ENCODE measurements at places on chromosomes 6 and 20. TPM values are rescaled to one million over a fixed set of nuclear protein-coding genes. Genes with fewer than 3 reads are reported as not detected.

The SEMG2 gene
- not detected for polyA plus RNA-seq

- DNase-seq: no peak
These were observed 119.0 kb upstream of the LRFN2 start for GRCh38 chr6:40706178-40706577.

The ZC2HC1B gene
- not detected for polyA plus RNA-seq

DNA sequence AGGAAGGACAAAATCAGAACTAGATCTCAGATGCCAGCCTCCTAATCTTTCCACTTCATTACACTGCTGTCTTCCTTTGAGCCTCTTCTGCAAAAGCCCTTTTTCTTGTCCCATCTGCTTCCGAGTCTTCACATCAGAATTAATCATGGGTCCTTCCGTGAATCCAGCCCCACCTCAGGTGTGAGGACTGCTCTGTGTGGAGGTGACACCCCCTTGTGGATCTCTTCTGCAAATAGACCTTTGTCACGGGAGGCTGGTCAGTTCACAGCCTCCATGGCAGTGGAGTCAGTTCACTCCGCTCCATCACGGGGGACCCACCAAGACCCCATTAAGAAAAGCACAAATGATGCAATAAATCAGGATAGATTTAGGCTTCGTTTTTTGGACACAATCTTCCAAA is 171.1 kb downstream of the ADAT2 start:
- DNase-seq: no peak

DNA sequence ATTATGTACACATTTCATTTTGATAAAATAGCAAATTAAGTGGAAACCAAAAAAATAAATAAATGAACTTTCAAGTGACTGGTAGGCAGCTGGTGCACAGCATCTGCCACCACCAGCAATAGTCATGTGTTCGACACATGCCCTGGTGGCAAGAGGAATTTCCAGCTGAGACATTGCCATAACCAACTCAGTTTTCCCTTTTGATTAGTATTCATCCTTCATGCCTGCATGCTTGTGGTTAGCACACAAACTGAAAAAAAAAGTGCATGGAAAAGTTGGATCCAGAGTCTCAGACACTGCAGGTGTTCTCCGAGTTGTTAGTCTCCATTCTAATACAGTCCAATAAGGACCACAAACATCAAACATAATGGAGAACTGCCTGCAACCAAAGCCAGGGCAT is 156.0 kb upstream of the SOX4 start:
- no peak for DNase-seq

The RAD21L1 gene
- polyA plus RNA-seq: not detected

The CTSZ gene
- 85.1 TPM for polyA plus RNA-seq

The SAMD10 gene
- polyA plus RNA-seq: 10.4 TPM

DNA sequence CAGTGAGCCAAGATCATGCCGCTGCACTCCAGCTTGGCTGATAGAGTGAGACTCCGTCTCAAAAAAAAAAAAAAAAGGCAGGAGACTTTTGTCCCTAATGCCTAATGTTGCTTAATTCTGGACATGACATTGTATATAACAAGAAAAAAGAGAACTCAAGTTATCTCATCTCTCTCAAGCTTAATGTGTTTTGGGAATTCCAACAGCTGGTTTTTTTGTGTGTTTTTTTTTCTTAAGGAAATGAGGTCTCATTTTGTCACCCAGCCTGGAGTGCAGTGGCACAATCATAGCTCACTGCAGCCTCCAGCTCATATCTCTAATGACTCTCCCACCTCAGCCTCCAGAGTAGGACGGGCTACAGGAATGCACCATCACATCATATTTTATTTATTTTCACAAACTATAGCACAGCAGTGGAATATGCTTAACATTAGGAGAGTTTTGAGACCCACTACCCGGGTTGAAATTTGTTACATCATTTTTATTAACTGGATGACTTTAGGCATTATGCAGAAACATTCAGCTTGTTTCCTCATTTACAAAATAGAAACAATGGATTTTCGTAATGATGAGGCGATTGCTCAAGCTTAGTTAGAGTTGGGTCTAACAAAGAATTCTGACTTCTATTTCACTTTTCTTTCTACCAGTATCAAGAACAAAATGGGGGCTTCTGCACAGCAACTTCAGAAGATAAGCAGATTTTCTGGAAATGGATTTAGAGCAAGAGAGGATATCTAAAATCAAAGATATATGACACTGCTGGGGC is 104.1 kb upstream of the BTN3A2 start:
- DNase-seq: no peak

DNA sequence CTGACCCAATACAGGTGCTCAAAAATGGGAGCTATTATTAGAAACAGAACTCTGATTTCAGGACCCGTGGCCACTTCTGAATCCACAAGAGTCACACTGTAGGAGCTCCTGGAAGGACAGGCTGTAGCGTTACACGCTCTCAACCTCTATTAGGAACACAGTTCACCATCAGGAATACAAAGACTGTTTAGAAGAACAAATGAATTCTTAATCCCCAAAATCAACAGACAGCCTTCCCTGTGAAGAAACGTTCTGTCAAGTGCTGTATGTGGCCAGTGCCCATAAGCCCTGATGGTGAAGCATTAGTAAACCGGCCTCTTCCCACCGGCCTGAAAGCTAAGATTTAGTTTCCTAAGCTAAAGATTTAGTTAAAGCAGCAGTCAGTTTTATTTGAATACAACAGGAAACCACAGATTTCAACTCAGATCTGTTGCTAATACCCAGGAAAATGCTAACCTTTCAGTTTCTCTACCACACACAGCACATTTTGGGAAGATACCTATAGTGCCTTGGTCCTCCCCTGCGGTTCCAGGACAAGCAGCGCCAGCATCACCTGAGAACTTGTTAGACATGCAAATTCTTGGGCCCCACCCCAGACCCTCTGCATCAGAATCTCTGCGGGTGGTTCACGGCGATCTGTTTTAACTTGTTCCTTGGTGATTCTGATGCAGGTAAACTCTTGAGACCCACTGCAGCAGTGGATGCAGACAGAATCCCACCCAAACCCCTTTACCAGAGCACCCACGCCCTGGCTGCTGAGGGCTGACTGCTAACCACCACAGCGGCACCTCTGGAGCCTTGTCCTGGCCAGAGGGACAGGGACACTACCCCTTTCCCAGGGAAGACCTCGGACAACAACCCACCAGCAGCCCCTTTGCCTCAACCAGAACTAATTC is 33.4 kb downstream of the MTRES1 start:
- no peak for DNase-seq

DNA sequence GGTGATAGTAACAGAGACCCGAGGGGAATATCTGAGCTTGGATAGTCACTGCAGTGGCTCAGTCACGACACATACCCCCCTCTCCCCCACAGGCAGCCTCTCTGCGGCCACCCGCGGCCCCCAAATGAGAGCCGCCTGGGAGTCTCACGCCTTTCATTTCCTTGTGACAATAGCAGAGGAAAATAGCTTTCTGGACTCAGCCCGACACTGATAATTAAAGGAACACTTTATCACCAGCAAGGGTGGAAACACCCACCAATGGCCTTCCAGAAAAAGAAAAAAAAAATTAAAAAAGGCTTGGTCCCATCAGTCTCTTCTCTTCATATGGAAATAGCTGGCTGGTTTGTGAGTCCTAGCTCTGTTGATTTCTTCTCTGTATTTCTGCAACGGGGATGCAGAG is 35.1 kb upstream of the KCNG1 start:
- no peak for DNase-seq

DNA sequence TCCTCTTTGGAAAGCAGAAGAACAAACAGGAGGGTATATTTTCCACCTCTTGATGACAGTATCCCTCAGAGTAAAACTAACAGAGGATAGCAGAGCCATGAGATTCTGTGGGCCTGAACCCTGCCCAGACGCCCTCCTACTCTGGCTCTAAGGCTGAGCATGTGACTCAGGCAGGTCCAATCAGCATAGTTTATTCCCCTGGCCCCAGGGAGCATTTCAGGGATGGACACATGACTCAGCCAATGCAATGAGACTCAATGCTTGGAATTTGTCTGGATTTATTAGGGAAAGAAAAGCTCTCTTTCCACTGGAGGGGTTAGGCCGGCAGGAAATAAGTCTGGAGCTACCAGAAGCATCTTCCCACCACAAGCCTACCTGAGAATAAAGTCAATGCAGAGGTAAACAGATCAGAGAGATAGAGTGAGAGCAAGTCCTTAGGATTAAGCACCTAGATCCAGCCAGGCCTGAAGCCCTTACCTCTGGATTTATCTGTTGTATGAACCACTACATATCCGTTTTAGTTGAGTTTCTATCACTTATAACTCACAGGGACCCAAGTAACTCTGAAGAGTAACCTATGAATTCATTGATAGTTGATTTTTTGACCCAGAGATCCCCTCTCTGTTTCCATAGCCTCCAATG is 68.2 kb upstream of the EYA2 start:
- no peak for DNase-seq

DNA sequence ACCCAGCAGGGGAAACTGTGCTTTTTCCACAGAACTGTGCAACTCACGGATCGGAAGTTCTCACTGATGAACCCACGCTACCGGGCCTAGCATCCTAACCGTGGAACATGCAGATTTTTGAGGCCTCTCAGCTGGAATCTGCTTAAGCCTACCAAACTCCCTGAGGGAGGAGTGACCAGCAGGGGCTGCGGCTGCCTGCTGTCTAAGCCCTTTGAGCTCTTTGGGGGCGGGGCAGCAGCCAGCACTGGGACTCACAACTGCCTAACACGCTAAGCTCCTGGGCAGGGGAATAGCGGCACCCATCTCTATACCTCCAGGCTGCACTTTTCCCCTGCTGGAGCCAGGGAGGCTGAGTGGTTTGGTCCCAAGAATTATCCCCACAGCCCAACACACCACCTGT is 20.4 kb upstream of the METTL24 start:
- DNase-seq: no peak

GRCh38 chr6:83517500-83517899 is 5.2 kb downstream of the PRSS35 start:
- DNase-seq: no peak

DNA sequence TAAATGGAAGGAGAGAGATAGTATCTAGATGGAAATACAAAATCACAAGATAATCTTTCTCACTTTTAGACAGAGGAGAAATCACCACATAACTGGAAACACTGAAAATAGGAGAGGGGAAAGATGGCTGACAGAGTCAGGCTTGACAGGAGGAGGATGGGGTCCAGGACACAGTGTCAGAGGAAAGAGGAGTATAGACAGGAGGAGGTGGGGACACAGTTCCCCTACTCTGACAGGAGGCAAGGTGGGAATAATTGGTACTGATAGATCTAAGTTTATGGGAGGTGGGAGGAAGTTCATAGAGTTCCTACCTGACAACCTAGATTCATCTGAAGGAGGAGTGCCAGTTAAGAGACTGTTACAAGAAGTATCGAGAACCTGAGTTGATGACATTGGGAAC is 9.1 kb downstream of the GPR6 start:
- no peak for DNase-seq

- no peak for DNase-seq
These were observed 20.2 kb upstream of the MDGA1 start for GRCh38 chr6:37717836-37718251.

- no peak for DNase-seq
These were observed 474.1 kb downstream of the CD109 start for GRCh38 chr6:74170118-74170517.

The CLPSL2 gene
- not detected for polyA plus RNA-seq

GRCh38 chr6:358432-358831 is 33.1 kb upstream of the IRF4 start:
- no peak for DNase-seq

The TULP4 gene
- polyA plus RNA-seq: 15.5 TPM

The ARMH2 gene
- not detected for polyA plus RNA-seq

GRCh38 chr20:64045346-64046011 is 4.0 kb downstream of the SOX18 start:
- DNase-seq: no peak

DNA sequence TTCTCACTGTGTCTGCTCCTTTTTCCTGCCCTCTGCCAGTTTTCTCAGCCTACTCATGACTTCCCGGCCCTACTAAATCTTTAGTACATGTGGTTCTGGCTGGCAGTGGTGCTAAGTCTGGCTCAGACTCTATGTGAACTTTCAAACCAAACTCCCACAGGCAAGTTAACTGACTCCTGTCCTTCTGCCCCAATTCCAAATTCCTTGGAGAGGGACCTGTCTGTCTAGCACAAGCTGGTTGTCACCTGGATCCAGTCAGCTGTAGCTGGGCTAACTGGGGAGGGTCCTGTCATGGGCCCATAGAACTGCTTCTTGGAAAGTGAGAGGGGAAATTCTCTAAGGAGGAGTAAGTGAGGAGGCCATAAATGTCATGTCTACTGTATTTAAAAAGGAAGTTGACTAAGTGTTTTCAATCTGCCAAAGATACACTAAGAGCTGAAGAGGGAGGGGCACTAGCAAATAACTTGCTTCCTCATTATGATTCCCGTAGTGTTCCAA is 240.1 kb downstream of the KCNQ5 start:
- no peak for DNase-seq

DNA sequence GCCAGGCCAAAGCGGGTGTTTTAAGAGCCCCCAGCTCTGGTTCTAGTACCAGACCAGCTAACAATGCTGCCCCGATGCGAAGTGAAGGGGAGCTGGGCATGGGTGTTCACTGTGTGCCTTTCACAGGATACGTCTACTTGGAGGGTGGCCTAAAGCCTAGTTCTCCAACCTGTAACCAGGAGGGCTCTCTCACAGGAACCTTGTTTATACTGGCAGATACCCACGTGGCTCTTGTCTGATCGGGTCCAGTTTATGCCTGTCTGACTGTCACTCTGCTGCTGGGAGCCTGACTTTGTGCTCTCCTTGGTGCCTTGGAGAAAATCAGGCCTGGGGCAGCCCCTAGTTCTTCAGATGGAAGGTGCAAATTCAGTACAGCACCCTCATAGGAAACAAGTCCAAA is 60.2 kb upstream of the RNF144B start:
- DNase-seq: no peak

DNA sequence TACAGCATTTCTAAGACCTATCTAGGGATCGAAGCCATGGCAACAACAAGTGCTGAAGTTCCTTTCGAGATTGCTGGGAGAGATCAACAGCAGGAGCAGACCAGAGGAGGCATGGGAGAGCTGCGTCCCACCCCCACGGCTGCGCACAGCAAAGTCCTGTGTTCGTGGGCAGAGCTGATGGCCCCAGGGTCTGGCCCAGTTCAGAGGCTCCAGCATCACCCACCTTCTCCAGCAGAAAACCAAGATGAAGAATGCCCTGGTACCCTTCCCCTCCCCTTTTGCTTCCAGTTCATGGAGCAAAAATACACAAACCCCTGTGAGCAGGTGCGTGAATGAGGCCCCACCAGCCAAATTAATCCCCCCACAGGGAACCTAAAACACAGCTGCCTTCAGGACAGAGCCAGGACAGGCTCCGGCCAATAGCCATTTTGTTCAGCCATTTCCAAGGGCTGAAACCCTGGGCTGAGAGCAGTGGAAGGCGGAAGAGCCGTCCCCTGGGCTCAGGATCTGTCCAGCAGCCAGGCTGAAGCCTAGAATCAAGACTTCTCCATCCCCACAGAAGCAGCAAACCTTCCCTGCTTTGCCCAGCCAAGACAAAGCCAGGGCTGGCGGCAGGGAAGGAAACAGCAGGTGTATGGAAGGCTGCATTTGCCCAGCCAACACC is 102.8 kb downstream of the PREX1 start:
- no peak for DNase-seq

GRCh38 chr6:146582857-146583256 is 15.9 kb upstream of the ADGB start:
- DNase-seq: no peak

The SLC25A27 gene
- polyA plus RNA-seq: 58.9 TPM

GRCh38 chr6:28161410-28162079 is 19.9 kb downstream of the ZKSCAN8 start:
- peak; percentile 56 for DNase-seq

The GPX5 gene
- polyA plus RNA-seq: not detected

Measured in left renal cortex interstitium (tissue), 4 donors.